ENCODE measurements at places on chromosomes 2 and 18.

- DNase-seq: no peak
Measured at GRCh38 chr2:173884025-173884802, 81.0 kb downstream of the SP3 start.

GRCh38 chr2:34229998-34230397, 630.9 kb upstream of the FAM98A start:
- DNase-seq: no peak

DNA sequence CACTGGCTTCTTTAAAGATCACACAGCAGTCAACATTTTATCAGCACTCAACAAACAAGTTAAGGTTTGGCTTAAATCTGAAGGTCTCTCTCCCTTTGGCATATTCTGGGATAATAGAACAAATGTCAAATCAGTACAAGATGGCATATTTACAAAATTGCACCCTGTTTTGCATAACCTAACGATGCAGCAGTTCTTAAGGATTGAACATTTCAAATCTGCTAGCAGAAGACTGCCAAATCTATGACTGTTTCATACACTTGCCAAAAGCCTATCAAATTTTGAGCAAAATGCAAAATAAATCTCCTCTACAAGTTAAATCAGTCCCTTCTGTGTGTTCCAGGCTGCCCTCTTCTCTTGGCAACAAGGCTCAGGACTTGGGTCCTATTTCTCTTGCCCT, 73.6 kb downstream of the DPP4 start:
- no peak for DNase-seq

- no peak for DNase-seq
Measured at GRCh38 chr2:171178993-171179392, 18.3 kb upstream of the TLK1 start.

DNA sequence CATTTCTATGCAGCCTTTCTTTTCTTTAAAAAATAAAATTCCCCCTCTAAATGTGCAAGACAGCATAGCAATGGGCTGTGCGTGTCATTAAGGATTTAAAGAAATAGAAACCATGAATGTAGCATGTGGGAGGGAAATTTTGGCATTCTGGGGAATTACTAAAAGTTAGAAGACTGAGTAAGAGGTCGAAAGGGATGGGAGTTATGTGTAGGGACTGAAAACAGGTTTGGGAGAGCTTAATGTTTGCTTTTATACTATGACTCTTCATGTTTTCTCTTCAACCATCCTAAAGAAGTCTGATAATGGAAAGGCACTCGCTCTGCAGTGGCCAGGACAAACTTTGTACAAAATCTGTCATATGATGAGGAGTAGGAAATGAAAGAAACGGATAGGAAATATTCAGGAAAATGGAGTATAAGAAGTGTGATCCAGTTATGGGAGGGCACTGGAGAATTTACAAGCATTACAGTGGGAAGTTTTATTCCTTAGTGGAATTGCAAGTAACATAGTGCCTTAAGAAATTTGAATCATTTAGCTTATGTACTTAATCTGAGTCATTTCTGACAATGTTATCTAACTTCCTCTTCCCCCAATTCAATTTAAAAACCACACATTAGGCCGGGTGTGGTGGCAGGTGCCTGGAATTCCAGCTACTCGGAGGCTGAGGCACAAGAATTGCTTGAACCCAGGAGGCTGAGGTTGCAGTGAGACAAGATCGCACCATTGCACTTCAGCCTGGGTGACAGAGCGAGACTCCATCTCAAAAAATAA, 20.6 kb downstream of the TMEM87B start:
- peak; percentile 26 for DNase-seq

DNA sequence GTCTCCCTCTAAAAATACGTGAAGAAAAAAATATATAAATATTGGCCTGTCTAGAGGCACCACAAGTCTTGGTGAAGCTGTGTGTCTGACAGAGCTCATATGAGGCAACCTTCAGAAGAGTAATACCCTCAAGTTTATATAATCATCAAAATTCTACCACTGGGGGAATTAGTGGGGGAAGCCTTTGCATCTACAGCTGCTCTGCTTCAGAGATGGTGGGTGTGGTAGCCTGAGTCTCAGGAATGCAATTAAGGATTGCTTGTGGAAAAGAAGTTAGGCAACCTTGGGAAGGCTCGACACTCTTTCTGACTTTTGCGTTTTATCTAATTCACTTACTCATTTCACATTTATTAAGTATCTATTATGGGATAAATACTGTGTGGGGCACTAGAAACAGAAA, 17.4 kb downstream of the TPGS2 start:
- no peak for DNase-seq

DNA sequence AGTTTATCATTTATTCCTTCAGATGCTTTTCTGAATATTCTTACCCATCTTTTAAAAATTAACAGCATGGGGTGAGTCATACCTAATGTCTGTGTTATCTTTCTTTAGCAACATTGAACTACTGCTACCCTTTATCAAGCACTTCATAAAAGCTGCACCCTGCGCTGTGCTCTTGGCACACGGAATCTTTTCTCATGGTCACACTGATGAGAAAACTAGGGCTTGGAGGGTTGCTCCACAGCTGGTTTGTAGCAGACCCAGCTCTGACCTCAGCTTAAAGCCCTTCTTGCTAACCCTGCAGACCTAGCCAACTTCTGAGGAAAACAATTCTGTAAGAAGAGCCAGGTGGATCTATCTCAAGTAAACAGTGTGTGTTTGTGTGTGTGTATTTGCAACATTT, 106.3 kb downstream of the RNF144A start:
- DNase-seq: no peak

DNA sequence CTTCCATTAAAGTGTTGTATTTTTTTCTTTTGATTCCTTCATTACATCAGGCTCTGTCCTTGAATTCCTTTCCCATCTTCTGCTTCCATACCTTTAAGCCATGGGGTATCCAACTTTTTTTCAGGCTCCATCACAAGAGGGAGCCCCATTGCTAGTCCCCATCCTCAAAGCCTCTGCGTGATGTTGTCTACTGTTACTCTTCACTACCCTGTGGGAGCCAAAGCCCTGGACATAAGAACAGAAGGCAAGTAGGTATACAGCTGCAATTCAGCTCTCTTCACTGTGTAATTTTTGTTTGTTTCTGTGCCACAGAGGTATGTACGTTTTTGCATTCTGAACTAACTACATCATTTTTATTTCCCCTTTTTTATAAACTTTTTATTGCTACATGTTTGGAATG, 36.6 kb upstream of the CCNYL1 start:
- no peak for DNase-seq

- DNase-seq: no peak
Measured at GRCh38 chr18:54127759-54128378, 96.6 kb downstream of the MBD2 start.

DNA sequence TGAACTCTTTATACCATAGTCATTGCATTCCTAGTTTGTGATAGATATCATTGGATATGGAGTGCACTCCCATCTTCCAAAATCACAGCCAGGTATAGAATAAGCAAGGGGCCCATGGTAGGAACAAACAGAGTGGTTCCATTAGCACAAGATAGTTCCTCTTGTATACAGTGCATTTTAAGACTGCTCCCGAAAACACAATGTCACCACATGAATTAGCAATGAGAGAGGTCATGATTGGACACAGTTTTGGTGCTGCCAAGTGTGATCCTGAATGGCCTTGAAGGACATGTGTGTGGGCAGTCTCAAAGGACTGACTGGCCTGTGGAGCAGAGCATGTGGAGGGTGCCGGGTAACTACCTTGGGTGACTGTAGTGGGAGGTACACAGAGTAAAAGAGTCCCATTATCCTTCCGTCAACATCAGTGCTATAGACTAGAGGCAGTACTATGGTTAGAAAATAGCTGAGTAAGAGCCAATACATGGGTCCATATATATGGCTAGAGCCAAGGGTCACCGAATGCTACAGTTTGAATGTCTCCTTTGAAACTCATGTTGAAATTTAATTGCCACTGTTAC, 549.9 kb downstream of the DSC3 start:
- no peak for DNase-seq

DNA sequence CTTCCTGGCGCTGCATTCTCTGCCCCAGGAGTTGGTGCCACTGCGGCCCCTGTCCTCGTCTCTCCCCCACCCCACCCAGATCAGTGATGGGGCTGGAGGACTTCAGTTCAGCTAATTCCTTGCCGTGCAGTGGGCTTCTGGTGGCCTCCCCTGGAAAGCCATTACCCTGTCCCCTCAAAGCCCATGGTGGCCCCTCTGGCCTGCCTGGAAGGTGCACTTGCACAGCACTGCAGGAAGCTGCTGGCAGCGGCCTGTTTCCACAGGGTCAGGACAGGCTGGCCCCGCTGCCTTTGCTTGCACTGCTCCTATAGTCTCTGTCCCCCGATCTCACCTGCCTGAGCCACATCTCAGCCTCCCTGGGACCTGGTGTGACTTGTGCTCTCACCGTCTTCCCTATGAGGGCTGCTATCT, 105.1 kb downstream of the USP40 start:
- DNase-seq: no peak

DNA sequence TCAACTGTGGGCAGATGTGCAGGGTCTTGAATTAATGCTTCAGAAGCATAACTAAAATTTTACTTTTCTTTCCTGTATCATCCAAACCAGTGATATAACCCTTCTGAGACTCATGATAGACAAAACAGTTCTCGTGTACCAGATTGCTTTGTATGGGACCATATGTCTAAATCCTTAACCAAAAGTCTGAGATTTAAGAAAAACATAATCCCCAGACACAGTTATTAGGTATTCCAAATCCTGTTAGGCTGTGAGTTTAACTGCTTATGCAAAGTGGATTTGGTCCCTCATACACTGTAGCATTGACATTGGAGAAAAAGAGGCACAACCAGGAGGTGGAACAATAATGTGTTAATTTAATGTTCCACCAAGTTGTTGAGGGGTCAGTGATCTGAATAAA, 235.0 kb downstream of the PMAIP1 start:
- DNase-seq: no peak

DNA sequence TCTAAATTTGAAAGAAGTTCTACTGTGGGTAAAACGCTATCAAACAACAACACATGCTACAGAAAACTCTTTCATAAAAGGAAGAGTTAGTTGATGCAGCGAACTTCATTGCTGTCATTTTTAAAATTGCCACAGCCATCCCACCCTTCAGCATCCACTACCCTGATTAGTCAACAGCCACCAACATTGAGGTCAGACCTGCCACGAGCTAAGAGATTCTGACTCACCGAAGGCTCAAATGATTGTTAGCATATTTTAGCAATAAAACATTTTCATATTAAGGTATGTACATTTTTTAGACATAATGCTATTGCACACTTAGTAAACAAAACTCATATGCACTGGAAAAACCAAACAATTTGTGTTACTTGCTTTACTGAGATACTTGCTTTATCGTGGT, 347.1 kb downstream of the CLIP4 start:
- DNase-seq: no peak

GRCh38 chr2:112627060-112628040, 18.4 kb upstream of the SLC20A1 start:
- no peak for DNase-seq

GRCh38 chr2:184261331-184261730, 337.0 kb upstream of the ZNF804A start:
- no peak for DNase-seq

DNA sequence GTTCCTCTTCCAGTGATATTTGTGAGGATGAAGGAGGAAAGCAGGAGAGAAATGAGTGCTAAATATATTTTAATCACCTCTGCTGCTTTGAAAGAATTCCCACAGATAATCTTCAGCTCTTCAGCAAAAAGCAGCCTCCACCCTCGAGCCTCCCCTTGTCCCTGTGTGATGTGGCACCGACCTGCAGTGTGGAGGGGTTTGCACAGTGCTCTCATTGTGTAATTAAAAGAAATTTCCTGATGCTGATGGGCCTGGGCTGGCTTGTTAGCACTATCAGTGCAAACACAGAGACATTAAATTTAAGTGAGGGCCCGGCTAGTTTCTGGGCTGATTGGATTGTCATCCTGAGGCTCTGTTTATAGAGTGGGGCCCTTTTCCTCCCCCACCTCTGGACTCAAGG, 53.4 kb downstream of the KIF5C start:
- DNase-seq: no peak

DNA sequence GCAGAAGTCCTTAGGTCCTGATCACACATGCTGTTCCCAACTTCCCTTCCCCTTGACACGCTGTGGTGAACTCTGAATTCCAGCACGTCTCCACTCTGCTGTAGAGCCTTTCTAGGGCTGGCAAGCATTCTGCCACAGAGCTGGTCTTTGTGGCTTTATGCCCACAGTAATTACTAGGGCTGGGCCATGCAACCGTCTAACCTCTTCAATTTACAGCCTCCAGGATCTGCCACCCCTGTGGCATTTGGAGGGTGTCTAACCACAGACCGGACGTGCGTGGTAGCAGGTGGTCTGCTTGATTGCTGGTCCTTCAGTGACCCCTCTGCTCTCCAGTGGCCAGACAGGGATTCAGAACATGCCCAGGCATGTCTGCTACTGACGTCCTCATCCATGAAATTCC, 43.1 kb upstream of the TGFA start:
- no peak for DNase-seq

GRCh38 chr2:238203973-238204683, 633 bp upstream of the ILKAP start:
- no peak for DNase-seq

DNA sequence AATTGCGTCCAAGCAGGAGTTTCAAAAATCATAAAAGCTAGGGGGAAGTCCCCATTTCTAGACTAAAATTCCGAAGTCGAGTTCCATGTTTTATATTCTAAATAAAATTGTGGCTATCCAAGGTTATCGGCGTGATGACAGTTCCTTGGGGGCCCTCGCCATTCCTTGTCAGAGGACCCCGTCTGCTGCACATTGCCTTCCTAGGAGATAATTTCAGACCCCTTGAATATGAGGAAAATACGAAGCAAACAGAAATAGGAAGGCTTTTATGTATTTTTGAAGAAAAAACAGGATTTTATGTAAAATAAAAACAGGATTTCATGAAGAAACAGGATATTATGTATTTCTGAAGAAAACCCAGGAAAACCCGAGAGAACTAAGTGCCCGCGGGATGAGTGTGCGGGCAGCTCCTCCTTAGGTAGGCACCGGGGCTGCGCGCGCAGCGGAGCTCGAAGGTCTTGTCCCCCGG, 465 bp upstream of the PLEKHA3 start:
- no peak for DNase-seq

Measured in GM06990 (cell line).